ENCODE measurements at places on chromosomes 2 and 18.

GRCh38 chr2:230209422-230210051 lies 10.2 kb downstream of the SP110 start:
- DNase-seq: no peak

- DNase-seq: no peak
Measured at GRCh38 chr2:122096761-122097160, 341.3 kb downstream of the TSN start.

- DNase-seq: no peak
Measured at GRCh38 chr2:72126186-72127100, 21.2 kb downstream of the CYP26B1 start.

DNA sequence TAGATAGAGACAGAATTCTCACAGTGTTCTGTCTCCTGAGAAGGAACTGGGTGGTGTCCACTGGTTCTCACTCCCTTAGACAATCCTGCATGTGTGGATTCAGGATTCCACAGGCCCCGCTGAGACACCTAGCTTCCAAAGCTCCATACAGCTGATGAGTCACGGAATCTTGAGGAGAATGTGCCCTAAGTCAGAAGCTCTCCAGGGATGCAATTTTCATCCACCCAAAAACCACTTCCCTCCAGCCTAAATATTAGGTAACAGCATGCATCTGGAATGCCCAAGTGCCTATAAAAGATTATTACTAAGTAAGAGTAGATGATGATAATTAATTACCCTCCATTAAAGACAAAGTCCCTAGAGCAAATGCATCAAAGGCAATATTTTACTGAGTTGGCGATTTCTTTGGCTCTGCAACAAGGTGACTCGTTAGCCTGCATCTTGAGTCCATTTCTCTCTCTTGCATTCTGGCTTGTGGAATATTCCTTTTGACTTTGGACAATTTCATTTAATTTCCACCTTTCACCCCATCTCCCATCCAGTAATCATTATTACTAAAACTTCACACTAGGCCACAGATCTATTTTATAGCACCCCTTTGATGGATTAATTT lies 475.1 kb downstream of the TNS1 start:
- no peak for DNase-seq

- no peak for DNase-seq
Measured at GRCh38 chr2:159438720-159439353, 152.3 kb upstream of the WDSUB1 start.

GRCh38 chr2:173792166-173792565 lies 173.0 kb downstream of the SP3 start:
- no peak for DNase-seq

DNA sequence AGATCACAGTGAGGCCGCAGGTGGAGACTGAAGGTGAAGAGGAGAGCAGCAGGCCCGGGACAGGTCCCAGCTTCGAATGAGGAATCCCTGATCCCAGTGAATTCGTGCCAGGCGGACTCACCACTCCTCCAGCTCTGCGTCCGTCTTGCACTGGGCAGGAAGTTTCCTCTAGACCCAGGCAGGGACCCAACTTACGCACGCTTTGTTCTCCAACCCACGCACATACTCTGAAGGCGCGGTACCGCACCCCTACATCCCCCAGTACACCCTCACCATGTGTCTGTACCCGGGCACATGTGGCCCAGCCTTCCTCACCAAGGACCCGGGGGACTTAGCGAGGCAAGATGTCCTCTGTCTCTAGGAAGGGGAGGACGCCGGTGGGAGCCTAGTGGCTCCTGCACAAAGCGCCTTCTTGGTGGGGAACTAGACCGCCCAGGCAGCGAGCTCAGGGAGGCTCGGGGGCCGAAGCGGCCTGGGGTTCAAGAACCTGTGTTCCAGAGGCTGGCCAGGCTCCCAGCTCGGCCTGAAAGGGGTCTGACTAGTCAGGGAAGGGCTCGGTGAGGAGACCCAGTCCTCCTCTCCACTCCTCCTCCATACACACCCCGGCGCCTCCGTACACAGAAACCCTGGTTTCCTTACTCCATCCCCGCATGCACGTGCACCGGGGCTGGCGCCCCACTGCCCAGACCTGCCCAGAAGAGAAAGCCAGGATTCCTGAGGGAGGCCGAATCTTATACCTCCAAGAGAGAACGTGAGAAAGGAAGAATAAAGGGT lies 38.3 kb upstream of the ATP6V1B1 start:
- DNase-seq: no peak

GRCh38 chr2:192696857-192697256 lies 502.1 kb upstream of the TMEFF2 start:
- DNase-seq: no peak

GRCh38 chr2:223563462-223563861 lies 38.7 kb downstream of the SCG2 start:
- DNase-seq: no peak

- DNase-seq: no peak
Measured at GRCh38 chr2:173370198-173370597, 15.5 kb downstream of the CDCA7 start.

GRCh38 chr18:32302806-32303205 lies 113.0 kb downstream of the MEP1B start:
- DNase-seq: no peak

DNA sequence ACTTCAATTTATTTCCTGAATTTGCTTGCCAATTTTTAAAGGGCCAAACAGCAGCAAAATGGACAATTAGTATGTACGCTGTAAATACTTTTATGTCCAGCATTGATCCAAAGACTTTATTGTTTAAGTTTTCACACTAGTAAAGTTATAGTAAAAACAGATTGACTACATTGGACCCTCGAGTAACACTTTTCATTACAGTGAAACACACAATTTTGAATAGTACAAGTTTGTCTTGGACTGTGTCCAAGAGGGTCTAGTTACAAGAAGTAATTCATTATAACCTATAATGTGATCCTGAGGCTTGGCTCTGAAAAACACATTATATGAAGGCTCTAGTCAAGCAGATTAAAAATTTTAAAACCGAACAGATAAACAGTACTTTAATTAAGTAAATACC lies 11.4 kb upstream of the RBBP8 start:
- DNase-seq: no peak

DNA sequence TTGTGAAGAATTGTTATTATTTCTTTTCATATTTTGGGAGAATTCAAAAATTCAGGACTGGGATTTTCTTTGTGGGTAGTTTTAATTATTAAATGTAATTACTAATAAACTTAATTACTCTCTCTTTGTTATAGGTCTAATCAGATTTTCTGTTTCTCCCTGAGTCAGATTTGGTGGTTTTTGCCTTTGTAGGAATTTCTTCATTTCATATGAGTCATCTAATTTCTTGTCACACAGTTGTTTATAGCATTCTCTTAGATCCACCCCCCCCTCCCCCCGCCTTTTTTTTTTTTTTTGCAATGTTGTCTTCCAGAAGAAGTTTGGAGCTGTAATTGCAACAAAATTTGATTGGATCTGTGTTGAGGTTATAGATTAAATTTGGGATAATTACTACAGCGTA lies 26.0 kb upstream of the GALR1 start:
- no peak for DNase-seq

- no peak for DNase-seq
Measured at GRCh38 chr18:32867330-32867729, 94.5 kb upstream of the KLHL14 start.

GRCh38 chr2:54048117-54048785 lies 67.2 kb upstream of the ACYP2 start:
- no peak for DNase-seq

DNA sequence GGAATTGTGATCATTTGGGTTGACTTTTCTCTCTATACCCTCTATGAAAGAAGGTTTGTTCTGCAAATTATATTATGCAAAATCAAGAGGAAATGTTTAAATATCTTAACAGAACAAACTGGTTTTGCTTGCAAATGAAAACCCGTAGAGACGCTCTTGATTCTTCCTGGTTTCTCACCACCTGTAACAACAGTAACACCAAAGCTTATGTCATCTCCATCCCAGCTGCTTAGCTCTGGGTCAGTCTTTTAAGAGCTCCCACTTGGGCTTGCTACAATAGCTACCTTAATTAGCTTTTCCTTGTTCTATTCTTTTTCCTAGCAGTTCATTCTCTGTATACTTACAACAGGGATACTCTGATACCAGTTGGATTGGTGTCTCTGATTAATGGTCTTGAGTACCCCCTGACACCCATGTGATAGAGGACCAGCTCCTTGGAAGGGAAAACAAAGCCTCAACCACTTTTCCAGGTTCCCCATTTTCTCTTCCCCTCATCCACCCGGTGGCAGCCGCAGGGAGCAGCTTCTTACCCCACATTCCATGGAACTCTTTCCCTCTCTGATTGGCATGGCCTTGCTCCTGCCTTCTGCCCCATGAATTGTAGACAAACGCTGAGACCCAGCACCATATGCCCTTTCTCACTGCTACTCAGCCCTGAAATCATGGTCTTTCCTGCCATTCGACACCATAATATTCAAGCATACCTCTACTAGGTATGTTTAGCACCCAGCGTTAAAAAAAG lies 27.7 kb downstream of the TMEM182 start:
- no peak for DNase-seq

GRCh38 chr18:78192054-78192453 lies 787.6 kb upstream of the SALL3 start:
- DNase-seq: no peak

DNA sequence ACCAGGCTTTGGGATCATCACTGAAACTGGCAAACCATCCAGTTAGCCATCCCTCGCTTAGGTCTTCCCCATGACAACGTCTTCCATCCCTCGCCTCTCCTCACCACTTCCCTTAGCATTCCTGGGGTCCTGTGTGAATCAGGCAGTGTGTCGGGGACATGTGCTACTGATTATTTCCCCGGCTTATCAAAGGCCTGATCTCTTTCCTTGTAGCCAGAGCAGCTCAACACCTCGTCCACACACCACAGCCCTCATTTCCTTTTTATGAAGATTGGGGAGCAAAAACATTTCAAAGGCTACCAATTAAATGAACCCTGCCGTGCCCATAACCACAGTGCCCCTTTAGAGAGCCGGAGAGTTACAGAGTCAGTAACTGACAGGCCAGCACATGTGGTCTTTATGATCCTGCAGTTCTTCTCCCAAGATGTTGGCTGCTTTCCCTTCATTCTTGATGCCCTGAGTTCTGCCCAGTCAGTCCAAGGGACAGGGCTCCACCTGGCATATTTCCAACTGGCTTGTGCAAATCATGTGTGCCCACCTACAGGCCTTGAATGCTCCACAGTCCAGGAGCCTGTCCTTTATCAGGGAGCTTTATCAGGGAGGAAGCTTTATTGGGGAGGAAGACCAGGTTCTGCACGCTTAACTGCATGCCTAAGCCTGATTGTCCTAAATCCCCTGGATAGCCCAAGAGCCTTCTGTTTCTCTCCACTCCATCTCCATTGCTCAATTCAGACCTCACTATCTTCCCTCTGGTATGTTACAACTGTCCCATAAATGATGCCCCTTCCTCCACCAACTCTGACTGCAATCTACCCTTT lies 343.1 kb downstream of the CYRIA start:
- no peak for DNase-seq

DNA sequence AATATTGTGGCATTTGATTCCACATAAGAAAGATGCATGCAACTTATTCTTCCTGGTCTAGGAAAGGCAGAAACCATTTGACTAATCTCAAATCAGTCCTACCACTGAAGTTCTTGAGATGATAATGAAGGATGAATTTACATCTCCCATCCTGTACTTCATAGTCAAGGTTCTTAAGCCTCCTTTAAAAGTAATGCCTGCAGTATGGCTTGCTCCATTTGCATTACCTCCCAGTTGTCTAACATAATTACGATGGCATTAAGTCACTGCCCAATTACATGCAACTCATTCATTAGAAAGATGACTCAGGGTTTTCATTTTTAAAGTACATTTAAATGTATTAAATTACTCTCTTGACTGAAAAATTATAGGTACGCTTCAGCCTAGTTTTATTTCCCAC lies 32.2 kb downstream of the THADA start:
- DNase-seq: no peak

GRCh38 chr2:240620859-240621258 lies 4.4 kb upstream of the GPR35 start:
- no peak for DNase-seq

DNA sequence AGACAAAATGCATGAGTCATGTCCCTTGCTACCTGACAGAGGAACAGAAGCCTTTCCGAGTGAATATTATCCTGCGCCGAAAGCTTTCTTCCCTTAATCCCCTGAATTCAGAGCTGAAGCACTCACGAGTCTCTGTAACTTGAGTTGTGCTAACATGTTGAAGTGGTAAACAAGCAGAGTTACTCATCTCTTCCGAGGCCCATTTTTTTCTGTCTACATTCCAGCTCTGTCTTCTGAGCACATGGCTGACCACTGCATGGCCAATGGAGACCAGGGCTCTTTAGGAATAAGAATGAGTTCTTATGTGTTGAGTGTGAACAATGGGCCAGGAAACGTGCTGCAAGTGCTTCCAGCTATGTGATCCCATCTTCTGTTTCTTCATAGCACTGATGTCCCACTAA lies 73.1 kb upstream of the PID1 start:
- DNase-seq: no peak

DNA sequence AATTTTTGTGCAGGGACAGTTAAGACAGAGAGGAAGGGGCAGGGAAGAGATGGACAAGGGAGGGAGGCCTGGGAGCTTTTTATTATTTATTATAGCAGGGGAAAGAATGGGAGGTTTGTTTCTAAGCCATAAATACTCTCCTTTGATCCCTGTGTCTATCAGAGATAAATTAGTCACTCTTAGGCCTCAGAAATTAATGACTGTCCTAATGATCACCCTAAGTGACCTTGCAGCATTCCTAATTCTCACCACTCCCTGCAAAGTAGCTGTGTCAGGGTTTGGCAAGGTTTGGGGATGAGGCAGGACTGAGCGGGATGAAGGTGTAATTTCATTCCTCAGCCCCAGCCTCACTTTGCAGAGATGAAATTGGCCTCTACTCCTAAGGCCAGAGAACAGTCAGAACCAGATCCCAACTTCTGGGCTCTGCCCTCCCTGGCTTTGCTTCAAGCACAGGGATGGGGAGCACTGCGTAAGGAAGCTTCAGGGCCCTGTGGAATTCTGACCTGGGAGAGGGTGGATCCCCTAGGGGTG lies 95.0 kb downstream of the TMEM17 start:
- DNase-seq: no peak

DNA sequence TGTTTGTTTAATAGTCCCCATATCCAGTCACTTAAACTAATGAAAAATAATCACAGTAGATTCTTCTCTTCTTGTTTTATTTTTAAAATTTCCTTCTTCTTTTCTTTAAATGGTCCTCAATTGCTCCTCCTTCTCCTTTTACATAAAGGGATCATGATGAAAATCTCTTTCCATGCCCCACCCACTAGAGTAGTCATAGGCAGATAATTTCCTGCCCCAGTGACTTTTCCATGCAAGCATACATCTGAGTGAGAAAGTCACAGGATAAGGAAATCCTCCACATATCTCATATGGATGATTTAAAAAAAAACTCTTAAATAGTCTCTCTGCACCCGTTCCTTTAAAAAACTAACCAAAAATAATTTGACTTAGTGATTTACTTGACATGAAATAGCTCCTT lies 552.3 kb upstream of the SETBP1 start:
- DNase-seq: no peak

GRCh38 chr2:95012881-95013550 lies 12.5 kb upstream of the MAL start:
- no peak for DNase-seq

All from thoracic aorta (tissue), 2 donors.